ENCODE measurements at places on chromosomes 13 and 19.

GRCh38 chr19:57675881-57676280 lies 5.9 kb upstream of the ZNF551 start:
- DNase-seq: no peak

DNA sequence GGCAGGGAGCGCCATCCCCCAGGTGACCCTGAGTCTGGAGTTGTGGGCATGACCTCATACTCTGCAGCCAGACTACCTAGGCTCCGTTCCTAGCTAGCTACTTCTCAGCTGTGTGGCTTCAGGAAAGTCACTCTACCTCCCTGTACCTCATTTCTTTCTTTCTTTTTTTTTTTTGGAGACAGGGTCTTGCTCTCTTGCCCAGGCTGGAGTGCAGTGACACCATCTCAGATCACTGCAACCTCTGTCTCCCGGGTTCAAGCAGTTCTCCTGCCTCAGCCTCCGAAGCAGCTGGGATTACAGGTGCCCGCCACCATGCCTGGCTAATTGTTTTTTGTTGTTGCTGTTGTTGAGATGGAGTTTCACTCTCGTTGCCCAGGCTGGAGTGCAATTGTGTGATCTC lies 15.0 kb downstream of the PLIN3 start:
- DNase-seq: no peak

DNA sequence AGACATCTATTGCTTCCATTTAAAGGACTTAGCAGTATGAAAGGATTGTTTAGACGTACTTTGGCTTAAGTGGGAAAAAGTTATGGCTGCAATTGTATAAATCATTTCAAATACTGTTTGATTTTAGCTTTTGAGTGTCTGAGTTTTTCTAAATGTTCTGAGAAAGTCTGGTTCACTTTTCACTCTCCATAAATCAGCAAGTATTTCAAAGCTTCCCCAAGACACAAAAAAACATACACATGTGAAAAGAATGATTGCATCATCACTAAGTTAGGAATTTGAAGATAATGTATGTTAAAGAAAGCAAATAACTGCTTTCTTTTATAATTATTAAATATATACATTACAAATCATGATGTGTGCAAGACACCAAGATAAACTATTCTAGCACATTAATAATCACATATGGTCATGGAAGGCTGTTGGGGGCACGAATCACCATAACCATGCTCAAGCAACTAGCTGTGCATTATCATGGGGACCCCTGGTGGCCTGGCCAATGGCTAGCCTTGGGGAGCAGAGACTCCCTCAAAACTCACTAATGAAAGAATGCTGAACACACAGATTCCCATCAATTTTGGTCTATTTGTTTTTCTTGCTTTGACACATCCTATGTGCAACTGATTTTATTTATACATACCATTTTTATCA lies 111.1 kb downstream of the MIPEP start:
- DNase-seq: no peak

DNA sequence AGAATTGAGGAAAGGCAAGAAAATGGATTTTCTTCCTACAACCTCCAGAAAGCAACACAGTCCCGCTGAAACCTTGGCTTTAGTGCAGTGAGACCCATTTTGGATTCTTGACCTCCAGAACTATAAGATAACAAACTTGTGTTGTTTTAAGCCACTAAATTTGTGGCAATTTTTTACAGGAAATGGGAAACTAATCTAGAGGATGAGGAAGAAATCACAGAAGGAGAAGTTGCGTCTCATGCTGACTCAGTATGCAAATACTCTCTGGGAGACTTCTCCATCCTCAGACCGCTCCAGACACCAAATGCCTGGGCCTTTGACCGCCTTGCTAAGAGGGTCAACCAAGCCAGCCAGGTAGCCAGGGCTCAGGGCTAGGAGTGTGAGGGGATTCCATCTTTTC lies 13.1 kb upstream of the CEACAM16 start:
- DNase-seq: no peak
